ENCODE measurements at places on chromosomes 12 and 14.

- DNase-seq = no peak
These were observed 14.7 kb downstream of the SUSD6 start for GRCh38 chr14:69626132-69626500.

DNA sequence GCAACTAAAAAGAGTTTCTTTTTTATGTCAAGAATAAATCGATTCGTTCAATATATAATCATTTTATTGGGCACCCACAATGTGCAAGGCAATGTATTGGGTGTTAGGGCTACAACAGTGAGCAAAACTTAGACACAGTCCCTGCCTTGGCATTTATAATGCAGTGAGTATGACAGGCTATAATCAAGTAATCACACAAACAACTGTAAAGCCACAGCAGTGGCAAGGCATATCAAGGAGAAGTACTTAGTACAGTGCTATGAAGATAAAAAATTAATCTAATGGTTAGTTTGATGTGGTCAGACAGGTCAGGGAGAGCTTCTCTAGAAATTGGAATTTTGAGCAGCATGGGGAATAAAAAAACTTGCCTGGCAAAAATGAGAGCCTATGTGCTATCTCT, 39.5 kb upstream of the OTOGL start:
- DNase-seq = no peak

GRCh38 chr14:56094076-56094475, 24.1 kb upstream of the PELI2 start:
- DNase-seq = no peak

GRCh38 chr12:59444932-59445331, 150.9 kb upstream of the SLC16A7 start:
- no peak for DNase-seq

DNA sequence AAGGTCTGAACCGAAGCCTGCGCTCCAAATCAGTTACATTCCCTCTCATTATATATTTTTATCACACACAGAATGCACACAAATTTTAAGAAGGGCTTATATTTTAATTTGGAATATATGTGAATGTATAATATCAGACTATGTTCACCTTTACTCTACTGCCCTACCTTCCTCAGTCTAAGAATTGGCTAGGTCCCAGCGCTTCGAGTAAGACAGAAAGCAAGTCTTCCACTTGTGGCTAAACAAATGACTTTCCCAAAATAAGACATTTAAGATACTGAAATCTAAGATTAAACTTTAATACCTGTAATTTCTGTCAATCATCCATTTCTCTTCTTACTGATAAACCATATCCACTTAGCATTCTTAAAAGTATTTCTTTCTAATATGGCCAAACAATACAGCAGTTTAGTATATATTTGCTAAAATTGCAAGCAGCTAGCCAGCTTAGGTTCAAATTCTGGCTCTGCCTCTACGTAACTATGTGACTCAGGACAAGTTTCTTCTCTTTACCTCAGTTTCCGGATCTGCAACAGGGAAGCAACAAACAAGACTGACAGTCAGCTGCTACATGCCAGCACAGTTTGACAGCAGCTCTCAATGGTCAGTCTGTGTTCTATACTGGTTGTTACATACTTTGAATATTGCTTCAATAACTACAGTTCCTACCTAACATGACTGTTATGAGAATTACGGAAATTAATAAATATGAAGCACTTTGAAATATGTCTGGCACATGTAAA, 2.0 kb downstream of the INTS13 start:
- DNase-seq = no peak

Measured in endothelial cell (in vitro differentiated cells).